ENCODE measurements at places on chromosomes 4 and X.

DNA sequence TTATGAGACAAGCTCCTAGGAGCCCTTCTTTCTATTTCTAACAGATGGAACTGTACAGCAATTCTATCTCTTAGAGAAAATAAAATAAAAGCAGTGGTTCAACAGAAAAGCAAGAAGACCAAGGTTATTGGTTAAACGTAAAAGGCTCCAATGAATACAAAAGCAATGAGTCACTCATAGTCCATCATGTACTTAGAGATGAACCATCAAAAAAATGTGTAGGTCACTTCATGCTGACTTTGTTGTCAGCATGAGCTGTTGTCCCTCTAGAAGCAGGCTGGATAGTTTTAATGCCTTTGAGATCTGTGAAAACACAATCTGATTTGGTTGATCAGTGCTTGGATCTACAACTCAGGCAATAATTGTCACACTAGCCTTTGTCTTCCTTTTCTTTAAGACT lies 378.6 kb upstream of the ANXA10 start:
- DNase-seq, result no peak

DNA sequence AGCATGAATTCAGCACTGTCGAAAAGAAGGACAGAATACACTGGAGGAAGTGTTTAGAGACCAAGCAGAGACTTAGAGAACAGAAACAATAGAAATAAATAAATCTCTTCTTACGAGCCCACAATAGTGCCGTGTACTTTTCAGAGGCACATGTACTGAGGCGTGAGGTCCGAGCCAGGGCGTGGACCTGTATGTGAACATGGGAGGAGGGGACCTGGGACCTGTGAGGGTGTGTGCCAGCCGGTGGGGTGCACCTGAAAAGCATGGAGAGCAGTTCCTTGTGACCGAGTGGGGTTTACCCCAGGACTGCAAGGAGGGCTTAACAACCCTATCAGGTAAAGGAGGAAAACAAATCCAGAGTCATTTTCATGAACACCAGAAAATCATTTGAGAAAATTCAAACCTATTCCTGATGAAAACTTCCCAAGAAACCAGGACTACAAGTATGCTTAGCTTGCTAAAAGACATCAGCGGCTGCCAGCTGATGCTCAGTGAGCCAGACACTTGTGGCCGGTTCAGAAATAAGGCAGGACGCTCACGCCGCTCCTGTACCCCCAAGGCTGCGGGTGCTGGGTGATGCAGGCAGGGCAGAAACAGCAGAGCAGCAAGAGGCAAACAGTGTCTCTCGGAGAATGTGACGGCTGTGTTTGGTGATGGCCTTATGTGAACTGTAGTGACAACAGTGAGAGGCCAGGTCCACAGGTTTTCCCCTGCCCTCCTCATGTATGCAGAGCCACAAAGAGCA lies 37.1 kb downstream of the NELFA start:
- no peak for DNase-seq

DNA sequence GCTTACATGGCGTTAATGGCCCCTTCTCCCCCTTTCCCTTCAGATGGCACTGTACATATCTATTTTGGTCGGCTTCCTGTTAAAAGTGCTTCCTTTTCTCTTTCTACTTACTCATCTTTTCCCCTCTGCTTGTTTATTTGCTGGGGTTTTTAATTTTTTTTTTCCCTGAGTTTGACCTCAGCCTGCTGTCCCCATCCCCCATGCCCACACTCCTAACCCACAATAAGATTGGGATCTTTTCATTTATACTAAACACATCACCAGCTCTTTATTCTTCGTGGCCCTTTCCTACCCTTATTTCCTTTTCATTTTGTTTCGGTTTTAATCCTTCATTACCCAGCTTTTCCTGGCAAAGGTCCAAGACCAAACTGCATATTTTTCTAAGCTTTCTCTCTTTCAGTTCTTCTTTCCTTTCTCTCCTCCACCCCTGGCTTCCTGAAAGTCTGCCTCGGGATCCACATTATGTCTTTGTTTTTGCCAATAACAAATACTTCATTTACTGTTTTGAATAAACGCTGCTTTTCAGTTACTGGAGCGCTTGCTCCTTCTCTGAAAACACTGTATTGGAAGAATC lies 152.0 kb upstream of the USP9X start:
- DNase-seq, result no peak

GRCh38 chr4:117996891-117997290 lies 37.4 kb upstream of the NDST3 start:
- peak; percentile 18 for DNase-seq

DNA sequence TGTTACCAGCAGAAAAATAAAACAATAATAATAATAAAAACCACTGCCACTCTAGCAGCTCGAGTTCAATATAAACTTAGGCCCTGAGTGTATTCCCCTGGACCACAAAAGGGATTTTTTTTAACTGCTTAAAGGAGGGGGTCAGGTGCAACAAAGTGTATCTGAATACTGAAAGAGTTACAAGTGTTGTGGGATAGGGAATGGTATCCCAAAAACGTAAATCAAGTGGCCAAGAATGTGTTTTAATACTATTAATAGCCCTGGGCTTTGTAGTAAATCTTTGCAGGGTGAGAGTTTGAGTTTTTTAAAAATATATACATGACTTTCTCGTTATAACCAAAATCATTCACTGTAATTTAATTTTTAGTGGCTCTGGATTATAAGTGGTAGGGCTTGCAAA lies 860.1 kb upstream of the INTU start:
- no peak for DNase-seq

GRCh38 chrX:139204898-139205667 lies 325.5 kb upstream of the F9 start:
- peak; percentile 5 for DNase-seq

DNA sequence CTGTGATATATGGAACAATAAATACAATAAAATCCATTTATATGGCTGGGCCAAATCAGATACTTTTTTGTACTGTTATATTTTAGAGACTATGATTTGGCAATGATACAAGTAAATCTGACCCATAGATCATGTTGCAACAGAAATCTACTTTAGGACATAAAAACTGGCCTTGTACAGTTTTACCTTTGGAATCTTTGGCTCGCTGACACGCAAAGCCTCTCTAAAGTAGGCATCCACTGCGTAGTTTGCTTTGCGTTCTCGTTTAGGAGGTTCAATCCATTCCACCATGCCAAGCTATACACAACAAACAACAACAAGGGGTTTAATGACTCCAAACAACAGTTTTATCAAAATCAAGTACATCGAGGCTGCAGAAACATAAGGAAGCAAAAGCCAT lies 42.4 kb downstream of the SMARCA1 start:
- DNase-seq, result no peak

DNA sequence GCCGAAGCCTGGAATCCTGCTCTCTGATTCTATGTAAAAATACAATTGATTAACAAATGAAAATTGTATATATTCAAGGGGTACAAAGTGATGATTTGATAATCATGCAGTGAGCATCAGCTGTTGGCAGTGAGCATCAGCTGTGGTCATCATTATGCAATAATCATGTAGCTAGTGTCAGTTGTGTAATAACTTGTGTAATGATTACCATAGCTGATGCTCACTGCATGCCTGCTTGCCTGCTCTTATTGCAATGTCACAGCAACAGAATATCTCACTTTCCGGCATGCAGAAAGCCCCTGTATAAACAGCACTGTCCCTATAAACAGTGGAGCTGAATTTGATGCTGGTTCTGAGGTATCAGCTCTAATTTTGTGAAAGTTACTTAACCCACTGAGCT lies 46.8 kb downstream of the SULT1B1 start:
- no peak for DNase-seq
